ENCODE measurements at places on chromosomes 16 and 17.

DNA sequence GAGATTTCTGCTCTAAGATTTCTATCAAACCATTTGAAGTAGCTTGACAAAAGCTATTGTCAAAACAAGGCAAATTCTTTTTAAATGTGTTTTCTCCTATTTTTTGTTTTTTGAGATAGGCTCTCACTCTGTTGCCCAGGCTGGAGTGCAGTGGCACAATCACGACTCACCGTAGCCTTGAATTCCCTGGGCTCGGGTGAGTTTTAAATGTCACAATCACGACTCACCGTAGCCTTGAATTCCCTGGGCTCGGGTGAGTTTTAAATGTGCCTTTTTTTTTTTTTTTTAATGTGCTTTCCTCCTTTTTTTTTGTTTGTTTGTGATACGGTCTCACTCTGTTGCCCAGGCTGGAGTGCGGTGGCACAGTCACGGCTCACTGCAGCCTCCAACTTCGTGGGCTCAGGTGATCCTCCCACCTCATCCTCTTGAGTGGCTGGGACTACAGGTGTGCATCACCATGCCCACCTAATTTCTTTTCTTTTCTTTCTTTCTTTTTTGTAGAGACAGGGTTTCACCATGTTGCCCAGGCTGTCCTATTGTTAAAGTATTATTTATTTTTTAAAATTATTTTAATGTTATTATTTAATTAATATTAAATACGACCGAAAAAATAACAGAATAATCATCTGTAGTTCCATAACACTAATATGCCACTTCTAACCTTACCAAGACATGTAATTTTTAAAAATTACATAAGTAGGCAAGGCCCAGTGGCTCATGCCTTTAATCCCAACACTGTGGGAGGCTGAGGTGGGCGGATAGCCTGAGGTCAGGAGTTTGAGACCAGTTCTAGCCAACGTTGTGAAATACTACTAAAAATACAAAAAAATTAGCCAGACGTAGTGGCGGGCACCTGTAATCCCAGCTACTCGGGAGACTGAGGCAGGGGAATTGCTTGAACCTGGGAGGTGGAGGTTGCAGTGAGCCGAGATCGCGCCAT, 69.7 kb upstream of the FA2H start:
- no peak for DNase-seq

DNA sequence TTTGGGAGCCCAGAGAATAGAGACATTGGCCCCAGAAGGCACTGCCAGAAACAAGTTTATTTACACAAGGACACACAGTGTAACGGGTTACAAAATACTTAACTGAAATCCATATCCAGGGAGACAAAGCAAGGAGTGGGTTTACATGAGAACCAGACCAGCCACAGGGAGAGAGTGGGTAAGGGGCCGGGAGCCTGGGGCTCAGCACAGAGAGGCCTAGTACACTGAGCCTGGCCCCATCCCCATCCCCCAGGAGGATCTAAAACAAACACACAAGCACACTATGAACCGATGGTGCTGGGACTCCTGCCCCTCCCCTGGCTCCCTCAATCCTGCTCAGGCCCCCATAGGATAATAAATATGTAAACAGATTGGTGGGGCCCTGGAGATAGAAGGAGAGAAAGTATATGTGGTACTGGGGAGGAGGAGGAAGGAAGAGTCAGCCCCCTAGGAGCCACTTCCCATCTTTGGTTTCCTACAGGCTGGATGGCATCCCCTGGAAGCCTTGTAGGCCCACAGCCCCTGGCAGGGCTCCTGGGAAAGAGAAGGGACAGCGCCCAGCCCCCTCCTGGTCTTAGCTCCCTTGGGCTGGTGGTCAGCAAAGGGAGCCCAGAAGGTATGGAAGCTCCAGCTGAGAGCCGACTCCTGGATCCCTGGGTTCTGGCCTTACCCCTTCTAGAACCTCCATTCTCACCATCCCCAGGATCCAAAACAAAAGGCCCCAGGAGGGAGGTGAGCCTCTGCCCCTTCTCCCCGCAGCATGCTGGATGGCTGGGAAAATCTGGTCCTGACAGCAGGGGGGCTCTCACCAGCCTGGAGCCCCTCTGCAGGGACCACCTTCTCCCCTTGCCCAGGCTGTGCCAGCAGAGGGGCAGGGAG, 6.4 kb downstream of the G6PC3 start:
- no peak for DNase-seq

- no peak for DNase-seq
Measured at GRCh38 chr17:79476074-79476652, 134.7 kb downstream of the RBFOX3 start.

GRCh38 chr16:66293932-66294331, 72.6 kb upstream of the CDH5 start:
- DNase-seq = no peak

GRCh38 chr16:503150-504071, 24.1 kb upstream of the CAPN15 start:
- DNase-seq = no peak

- no peak for DNase-seq
Measured at GRCh38 chr16:14302399-14303181, 231.5 kb downstream of the MRTFB start.

GRCh38 chr16:28932339-28933141, 769 bp downstream of the CD19 start:
- no peak for DNase-seq

DNA sequence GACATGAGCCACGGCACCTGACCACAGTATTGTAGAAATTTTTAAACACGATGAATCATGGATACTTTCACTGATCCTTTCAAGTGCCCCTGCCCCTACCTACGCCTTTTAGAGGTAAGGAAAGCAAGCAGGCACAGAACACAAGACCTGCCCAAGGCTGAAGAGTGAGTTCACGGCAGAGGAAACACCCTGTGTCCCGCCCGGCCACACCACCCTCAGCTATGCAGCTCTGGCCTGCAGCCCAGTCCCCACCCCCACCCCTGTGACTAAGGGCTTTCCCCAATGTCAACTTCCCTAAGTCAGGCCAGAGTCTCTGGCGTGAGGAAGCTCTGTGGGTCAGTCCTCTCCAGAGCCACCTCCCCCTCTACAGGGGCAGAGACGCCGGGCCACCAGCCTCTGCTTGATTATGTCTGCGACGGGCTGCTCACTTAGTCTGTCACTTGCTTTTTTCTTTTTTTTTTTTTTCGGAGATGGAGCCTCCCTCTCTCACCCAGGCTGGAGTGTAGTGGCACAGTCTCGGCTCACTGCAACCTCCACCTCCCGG, 8.4 kb downstream of the SLC16A5 start:
- DNase-seq = no peak

DNA sequence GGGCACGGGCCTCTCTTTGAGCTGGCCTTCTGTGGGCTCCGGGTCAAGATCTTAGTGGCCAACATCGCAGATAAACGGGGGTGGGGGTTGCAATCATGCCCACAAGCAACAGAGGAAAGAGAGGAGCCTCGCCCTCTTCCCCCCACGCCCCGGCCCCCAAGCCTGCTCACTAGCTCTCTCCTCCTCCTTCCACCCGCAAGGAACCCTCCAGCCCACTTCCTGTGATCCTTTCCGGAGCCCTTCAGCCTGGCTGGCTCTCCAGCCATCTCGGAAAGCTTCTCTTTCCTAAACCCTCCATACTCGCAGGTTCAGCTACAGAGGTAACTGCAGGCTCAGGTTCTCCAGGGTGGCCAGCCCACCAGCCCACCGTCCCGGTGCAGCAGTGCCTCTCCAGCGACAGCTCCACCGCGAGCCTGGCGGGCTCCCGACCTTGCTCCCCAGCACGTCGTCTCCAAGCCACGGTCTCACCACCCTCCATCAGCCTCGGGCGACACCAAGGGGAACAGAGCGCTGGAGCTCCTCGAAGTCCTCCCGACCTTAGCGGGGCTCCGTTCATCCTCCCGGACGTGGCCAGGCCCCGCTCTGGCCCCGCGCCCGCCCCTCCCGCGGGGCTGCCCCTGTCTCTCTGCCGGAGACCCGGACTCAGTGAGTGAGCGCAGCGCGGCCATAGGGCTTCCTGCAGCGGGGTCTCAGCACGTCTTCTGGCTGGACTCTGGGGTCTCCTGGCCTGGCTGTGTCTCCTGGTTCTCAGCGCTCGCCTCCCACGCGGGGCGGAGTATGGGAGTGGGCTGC, 12.9 kb upstream of the ODF4 start:
- no peak for DNase-seq

GRCh38 chr17:19306160-19307111, 56.1 kb downstream of the B9D1 start:
- DNase-seq = no peak

GRCh38 chr17:7141824-7142223, 27.2 kb upstream of the ASGR2 start:
- no peak for DNase-seq

DNA sequence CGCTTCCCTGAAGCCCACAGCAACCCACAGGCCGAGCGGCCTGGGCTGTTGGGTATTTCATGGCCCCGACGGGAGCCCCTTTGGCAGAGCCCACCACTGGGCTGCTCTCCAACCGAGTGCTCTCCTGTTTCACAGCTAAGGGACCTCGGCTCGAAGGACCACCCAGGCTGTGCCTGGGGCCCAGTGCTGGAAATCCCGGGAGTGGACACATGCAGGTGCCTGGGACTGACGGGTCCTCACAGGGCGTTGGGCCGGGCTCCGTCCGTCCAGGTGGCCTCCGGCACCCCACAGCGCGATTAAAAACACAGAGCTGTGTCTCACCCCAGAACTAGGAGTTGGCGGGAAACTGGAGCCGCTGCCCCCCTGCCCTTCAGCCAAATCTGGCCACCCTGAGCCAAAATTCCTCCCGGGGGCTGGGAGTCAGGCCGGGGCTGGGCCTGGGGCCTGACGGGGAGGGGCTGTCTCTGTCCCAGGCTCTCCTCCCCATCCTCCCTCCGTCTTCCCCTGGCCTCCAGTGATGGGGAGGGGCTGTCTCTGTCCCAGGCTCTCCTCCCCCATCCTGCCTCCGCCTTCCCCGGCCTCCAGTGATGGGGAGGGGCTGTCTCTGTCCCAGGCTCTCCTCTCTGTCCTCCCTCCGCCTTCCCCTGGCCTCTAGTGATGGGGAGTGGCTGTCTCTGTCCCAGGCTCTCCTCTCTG, 14.1 kb downstream of the UTS2R start:
- DNase-seq = no peak

DNA sequence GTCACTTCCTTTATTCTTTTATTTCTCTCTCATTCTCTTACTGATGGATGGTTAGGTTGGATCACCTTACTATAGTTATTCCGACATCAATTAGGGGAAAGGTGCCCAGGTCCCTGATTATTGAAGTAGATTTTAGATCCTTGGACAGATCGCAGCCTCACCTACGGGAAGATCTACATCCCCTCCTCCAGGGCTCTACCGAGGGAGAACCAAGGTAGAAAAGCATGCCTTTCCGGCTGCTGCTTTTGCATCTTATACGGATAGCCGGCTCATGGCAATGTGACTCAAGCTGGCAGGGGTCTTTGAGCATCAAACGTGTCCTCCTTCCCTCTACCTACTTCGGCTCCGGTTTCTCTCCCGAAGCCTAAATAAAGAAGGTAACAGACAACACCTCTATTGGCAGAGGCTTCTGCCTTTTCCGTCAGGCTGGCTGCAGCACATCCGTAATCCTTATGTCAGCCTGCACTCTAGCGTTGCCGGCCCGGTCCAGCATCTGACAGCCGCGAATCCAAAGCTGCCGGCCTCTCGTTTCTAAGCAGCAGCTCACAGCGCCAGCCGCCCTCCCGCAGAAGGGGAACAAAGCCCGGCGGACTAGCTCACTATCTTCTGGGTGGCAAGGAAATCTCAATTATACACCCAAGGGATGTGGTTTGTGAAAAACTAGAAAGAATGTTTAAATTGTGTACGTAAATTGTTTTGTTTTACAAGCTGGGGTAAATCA, 46.9 kb downstream of the IRX6 start:
- no peak for DNase-seq

- no peak for DNase-seq
Measured at GRCh38 chr16:28913946-28914724, 10.9 kb downstream of the RABEP2 start.

DNA sequence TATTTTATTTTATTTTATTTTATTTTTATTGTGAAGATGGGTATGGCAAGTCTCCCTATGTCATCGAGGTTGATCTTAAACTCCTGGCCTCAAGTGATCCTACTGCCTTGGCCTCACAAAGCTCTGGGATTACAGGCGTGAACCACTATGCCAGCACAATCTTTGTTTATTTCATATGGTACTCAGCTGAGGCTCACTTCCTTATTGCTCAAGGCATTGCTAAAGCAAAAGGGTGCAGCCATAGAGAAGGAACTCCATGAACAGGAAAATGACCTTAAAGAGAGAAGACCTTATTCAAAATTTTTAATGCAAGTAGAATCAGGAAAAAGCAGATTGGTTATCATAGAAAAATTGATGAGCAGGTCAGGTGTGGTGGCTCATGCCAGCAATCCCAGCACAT, 110.6 kb upstream of the RBBP6 start:
- no peak for DNase-seq

DNA sequence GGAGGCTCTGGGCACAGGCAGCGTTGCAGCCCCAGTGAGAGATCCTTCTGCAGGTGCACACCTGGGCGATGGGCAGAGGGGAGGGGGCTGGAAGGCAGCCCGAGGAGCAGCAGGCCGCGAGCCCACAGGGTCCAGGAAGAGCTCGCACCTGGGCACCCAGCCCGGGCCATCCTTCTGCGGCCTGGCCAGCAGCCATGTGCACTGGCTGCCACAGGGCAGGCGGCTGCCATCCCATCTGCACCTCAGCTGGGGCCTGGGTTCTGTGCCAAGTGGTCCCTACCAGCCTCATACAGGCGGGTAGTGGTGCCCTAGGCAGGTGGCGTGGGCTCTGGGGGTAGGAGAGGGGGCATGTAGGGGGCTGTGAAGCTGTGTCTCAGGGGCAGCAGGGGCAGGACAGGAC, 197.2 kb downstream of the RBFOX3 start:
- DNase-seq = peak; percentile 62

DNA sequence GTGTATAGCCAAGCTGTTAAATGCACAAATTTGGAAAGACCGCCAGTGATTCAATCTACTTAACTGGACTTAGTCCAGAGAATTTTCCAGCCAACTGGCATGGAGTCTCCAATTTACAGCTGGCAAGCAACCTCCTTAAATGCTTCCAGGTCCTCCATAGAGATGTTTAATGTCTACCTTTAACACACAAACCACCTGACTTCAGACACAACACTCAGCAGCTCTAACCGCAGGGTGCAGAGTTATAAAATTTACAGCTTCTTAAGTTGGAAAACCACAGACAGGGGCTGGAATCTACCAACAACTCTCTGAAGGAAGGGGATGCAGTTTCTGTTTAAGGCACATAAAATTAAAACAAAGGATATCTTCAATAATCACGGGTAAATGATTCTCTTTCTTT, 106.9 kb downstream of the SYCE1L start:
- no peak for DNase-seq

DNA sequence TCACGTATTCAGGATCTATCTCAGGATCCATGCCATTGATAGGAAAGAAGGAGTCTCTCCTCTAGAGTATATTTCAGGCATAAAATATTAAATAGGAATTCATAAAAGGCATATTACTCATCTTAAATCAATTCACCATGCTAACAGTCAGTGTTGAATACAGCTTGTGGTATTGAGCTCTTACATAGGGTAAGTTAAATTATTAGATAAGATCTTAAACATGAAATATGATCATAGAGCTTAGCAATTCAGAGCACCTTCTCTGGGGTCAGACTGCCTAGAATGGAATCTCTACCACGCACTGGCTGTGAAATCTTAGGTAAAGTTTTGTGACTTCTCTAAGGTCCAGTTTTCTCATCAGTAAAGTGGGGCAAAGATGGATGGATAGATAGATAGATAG, 20.7 kb downstream of the MARCHF10 start:
- DNase-seq = no peak

Data from NCI-H2029 treated with DMSO at 0.1 percent for 48 hours (cell line).